ENCODE measurements at places on chromosomes 4 and X.

DNA sequence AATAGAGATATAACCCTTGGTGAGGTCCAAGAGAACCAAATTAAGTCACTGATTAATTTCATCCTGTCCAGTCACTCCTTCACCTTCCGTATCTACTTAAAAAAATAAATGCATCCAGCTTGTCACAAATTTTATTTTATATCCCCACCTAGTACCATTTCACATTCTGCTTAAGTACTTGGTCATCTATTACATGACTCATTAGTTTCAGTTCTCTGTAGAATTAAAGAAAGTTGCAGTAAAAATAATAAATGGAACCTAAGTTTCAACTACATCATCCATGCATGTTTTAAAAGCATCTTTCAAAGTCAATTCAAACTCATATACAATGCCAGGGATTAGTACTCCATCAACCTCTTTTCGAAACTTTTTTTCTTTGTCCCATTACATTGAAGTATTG, 130.2 kb downstream of the SH2D1A start:
- DNase-seq = no peak

GRCh38 chrX:29662759-29663503, 552.4 kb upstream of the MAGEB2 start:
- peak; percentile 15 for DNase-seq

- DNase-seq = no peak
Observed at GRCh38 chrX:70301716-70302115, 11.8 kb downstream of the KIF4A start.

GRCh38 chr4:77481856-77482255, 123.8 kb upstream of the CXCL13 start:
- DNase-seq = no peak

GRCh38 chr4:157739242-157739641, 433.6 kb downstream of the GASK1B start:
- DNase-seq = no peak
